Naive thymus-derived CD4-positive, alpha-beta T cell (primary cell): ENCODE measurements at places on chromosomes 16 and 17. TPM values are rescaled to one million over a fixed set of nuclear protein-coding genes. Genes with fewer than 3 reads are reported as not detected.
A peak's percentile ranks its signal among the peaks of the same experiment; 100 is the strongest.

DNA sequence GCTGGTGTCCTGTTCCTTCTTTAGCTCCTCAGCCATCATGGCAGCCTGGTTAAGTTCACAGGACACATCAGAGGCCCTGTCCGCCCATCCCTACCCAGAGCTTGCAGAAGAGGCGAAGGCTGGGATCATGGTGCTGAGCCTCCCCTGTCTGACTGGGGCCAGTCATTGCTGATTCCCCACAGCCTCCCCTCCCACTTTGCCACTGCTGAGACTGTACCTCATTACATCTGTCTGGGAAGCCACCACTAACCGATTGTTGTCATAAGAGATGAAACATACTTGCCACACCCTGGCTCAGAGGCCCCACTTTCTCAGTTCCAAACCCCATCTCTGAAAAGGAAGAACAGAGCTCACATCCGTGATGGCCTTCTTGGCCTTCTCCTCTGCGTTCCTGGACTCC is 66.2 kb downstream of the MYH13 start:
- DNase-seq, result no peak
- H3K27ac ChIP-seq, result no peak overlapping the region
- no peaks in the 10 kb centered on the region for H3K4me1 ChIP-seq

GRCh38 chr16:85600530-85601271 is 12.4 kb upstream of the GSE1 start:
- H3K27ac ChIP-seq, result no peak overlapping the region
- no peak for DNase-seq
- no peaks in the 10 kb centered on the region for H3K27me3 ChIP-seq
- no peaks in the 10 kb centered on the region for H3K4me1 ChIP-seq
- no peak overlapping the region for H3K4me3 ChIP-seq

- peak overlapping the region; percentile 34 for H3K27ac ChIP-seq
- H3K36me3 ChIP-seq, result peaks cover 15% of the 10 kb centered on the region
- peaks cover 42% of the 10 kb centered on the region for H3K4me1 ChIP-seq
- no peak overlapping the region for H3K4me3 ChIP-seq
- H3K27me3 ChIP-seq, result no peaks in the 10 kb centered on the region
- no peak for DNase-seq
Measured at GRCh38 chr17:49755663-49756283, 8.2 kb downstream of the FAM117A start.

GRCh38 chr16:1414532-1415260 is at the start of gene UNKL:
Gene UNKL, minus strand, starts transcription at chr16:1414704. Its CDS starts 13 bp downstream, at chr16:1414691.
- DNase-seq, result peak; percentile 84
- H3K27me3 ChIP-seq, result no peaks in the 10 kb centered on the region
- H3K27ac ChIP-seq, result peak within 1 kb of the TSS; percentile 89
- H3K36me3 ChIP-seq, result peaks cover 6% of the 10 kb centered on the region

DNA sequence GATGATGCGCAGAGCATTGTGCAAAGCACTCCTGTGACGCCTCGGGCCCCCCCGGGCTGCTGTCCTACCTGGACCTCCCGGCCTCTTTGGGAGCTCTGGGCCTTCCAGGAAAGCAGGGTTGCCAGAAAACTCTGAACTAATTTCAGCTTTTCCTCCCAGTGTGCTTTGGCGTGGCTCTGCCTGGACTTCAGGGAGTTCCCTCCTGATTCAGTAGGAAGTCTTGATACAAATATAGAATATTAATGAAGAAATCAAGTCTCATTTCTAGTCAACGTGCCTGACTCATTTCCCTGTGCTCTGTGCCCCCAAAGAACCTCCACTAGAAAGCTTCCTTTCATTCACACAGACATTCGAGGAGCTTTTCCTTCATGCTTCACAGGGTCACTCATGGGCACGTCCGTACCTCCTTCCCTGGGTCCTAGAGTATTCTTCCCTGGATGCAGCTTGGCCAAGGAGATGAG is 84.0 kb upstream of the NOL11 start:
- H3K4me1 ChIP-seq, result no peaks in the 10 kb centered on the region
- no peak for DNase-seq
- peaks cover 4% of the 10 kb centered on the region for H3K36me3 ChIP-seq
- no peak overlapping the region for H3K27ac ChIP-seq
- no peak overlapping the region for H3K4me3 ChIP-seq

DNA sequence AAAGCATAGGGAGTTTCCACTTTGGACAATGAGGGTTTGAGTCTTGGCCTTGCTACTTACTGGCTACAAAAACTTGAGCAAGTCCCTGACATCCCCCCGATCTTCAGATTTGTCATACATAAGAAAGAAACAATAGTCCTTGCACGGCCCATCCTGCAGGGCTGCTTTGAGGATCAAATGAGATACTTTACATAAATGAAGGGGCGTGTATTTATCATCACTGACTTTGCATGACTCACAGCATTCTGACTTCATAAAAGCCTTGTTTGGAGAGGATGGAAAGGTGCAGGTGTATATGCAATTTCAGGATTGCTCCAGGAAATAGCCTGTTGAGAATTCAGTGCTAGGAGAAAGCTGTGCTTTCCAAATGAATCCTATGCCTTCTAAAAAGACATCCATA is 465.0 kb upstream of the MAF start:
- no peaks in the 10 kb centered on the region for H3K4me1 ChIP-seq
- H3K36me3 ChIP-seq, result no peaks in the 10 kb centered on the region
- H3K27me3 ChIP-seq, result no peaks in the 10 kb centered on the region
- no peak overlapping the region for H3K27ac ChIP-seq
- no peak overlapping the region for H3K4me3 ChIP-seq
- no peak for DNase-seq

DNA sequence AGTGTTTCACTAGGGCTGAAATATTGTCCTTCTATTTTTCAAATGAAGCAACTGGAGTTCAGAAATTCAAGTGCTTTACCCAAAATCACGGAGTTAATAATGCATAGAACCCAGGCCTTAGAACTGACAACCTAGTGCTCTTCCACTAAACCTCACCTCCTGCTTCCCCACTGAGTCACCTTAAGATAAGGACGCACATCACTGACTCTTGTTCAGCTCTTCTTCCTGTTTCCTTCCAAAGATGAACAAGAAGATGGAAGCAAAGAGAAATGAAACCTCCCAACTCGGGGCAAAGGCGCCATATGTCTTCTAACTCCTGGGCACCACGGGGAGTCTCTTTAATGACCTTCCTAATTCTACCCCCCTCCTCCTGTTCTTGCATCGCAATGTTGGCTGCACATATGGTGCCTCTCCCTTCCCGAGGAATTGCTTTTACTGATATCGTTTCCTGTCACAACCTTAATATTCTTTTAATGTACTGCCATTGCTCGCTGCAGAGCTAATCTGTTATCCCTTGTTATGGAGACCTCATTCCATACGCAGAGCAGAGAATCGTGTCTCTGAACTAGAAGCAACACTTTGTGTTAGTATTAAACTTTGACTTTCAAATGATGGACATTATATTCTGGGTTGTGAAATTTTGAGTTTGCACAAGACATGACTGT is 591.4 kb downstream of the TMEM114 start:
- DNase-seq, result no peak
- H3K27ac ChIP-seq, result no peak overlapping the region
- H3K4me1 ChIP-seq, result no peaks in the 10 kb centered on the region
- no peak overlapping the region for H3K4me3 ChIP-seq

DNA sequence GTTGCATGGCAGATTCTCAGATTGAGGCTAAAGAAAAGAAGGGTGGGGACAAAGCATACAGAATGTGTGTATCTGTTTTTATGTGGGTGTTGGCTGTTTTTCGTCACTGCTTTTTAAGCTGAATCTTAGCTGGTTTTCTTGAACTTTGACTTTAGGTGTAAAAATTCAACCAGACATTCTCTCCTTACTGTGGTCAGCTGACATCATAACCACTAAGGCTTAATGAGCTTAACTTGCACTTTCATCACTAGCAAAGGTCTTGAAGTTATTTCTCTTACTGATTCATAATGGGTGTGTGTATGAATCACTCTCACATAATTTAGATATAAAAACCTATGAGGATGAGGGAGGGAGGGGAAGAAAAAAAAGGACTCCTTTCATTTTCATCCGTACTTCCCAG is 4.0 kb upstream of the CDC6 start:
- no peak overlapping the region for H3K4me3 ChIP-seq
- H3K27me3 ChIP-seq, result no peaks in the 10 kb centered on the region
- peaks cover 3% of the 10 kb centered on the region for H3K4me1 ChIP-seq
- DNase-seq, result no peak

GRCh38 chr17:64164596-64165285 is 34.8 kb upstream of the ERN1 start:
- no peaks in the 10 kb centered on the region for H3K27me3 ChIP-seq
- no peaks in the 10 kb centered on the region for H3K36me3 ChIP-seq
- H3K4me3 ChIP-seq, result no peak overlapping the region
- DNase-seq, result no peak

- no peak for DNase-seq
- no peaks in the 10 kb centered on the region for H3K27me3 ChIP-seq
- H3K27ac ChIP-seq, result no peak overlapping the region
- no peaks in the 10 kb centered on the region for H3K36me3 ChIP-seq
- no peaks in the 10 kb centered on the region for H3K4me1 ChIP-seq
Measured at GRCh38 chr16:51225878-51226277, 74.8 kb upstream of the SALL1 start.

DNA sequence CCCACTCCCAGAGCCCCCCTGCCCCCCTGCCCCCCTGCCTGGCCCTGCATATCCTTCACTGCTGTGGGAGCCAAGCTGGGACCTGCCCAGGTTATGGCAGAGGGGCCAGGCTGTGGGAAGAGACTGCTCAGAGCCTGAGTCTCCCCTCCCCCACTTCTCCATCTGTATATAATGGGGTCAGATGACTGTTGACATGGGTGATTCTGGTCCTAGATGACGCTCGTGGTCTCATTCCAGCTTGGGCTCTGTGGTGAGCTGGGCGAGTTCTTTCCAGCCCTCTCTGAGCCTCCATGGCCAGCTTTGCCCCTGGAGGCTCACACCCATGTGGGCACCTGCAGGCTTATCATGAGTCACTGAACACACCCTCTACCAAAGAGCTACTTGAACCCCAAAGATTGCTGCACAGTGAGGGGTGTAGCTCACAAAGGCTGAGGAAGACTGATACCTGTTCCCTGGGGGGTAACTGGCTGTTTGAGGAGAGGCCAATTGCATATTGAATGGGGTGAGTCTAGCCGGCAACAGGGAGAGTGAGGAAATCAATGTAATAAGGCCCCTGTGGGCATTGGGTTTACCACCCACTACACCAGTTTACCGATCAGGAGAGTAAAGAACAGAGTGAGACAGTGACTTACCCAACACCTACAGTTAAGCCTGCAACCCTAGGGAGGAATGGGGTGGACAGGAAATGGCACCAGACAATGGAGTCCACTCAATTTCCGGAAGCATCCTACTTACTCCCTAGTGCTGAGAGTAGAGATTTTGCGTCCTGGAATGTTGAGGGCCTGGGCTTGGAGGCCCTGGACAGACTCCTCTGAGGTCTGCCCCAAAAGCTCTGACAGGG is 4.2 kb upstream of the SREBF1 start:
- no peaks in the 10 kb centered on the region for H3K27me3 ChIP-seq
- DNase-seq, result no peak
- H3K4me1 ChIP-seq, result peaks cover 8% of the 10 kb centered on the region
- H3K4me3 ChIP-seq, result no peak overlapping the region
- no peaks in the 10 kb centered on the region for H3K36me3 ChIP-seq

DNA sequence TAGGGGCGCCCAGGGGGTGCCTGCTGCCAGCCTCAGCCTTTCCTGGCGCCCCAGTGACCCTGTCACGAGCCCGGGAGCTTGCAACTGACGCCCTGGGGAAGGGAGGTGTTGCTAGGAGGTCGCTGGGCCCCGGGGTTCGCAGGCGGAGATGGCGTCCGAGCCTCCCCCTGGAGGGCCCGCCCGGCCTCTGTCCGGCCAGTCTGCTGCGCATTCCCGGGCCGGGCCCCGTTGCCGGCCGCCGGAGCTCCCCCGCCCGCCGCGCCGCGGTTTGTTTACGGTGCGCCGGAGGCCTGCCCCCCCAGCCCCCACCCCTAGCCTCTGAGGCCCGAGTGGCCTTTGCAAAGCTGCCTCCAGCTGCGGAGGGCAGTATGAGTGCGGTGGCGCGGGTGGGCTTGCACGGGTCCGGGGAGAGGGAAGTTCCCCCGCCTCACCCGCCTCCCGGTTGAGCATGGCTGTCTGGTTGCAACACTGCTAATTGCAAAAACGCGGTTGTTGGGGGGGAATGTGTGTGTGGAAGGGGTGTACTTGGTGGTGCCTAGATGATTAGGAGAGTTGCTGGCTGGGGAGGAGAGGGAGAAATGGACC is 514 bp downstream of the THRA start:
- H3K27ac ChIP-seq, result peak overlapping the region; percentile 84
- H3K4me3 ChIP-seq, result peak overlapping the region; percentile 81
- peak; percentile 38 for DNase-seq
- peaks cover 41% of the 10 kb centered on the region for H3K4me1 ChIP-seq
- peaks cover 3% of the 10 kb centered on the region for H3K36me3 ChIP-seq
- no peaks in the 10 kb centered on the region for H3K27me3 ChIP-seq

DNA sequence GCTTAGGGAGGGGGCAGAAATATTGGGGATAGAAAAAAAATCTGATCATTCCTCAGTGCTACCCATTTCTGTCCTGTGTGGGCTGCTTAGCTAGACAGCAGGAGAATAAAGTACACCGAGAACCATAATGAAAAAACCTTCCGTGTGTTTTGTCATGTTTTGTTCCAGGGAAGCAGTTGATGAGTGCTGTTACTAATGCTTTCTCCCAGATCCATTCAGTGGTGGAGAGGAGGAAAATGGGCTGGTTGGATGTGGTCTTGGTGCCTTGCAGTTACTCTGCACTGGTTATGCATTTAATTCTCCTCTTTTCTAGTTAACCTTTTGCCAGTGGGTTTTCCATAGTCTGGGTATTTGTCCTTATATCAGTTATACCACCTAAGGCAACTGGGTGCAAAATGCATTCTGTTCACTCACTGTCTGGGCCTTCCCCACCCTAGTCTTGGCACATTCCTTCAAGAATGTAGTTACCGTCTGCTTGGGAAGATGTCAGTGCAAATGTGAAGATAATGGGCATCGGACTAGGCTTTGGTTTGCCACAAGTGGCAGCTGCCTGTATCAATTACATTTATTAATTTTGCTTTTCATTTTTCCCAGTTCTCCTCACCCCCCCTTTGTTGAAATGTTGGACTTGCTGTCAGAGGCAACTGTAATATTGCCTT is 9.3 kb upstream of the TBKBP1 start:
- H3K27me3 ChIP-seq, result no peaks in the 10 kb centered on the region
- no peak for DNase-seq
- no peak overlapping the region for H3K27ac ChIP-seq
- H3K36me3 ChIP-seq, result peaks cover 51% of the 10 kb centered on the region
- H3K4me3 ChIP-seq, result no peak overlapping the region

DNA sequence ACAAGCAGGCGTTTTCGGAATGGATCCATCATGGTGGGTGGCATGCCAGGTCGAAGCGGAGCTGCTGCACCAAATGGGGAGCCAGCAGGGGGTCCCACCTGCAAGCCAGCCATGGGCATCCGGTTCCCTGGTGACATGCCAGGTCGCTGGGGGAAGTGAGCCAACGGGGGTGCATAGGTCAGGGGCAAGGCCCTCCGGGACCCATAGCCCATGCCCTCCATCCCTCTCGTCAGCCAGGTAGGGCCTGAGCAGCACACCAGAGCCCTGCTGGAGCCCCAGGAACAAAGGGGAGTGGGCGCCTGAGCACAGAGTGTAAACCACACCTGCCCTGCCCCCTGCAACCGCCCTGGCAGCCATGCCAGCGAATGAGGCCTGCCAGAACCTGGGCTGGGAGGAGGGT is 5.0 kb downstream of the SMARCD2 start:
- no peaks in the 10 kb centered on the region for H3K27me3 ChIP-seq
- H3K4me1 ChIP-seq, result peaks cover 34% of the 10 kb centered on the region
- no peak for DNase-seq
- peaks cover 3% of the 10 kb centered on the region for H3K36me3 ChIP-seq
- H3K4me3 ChIP-seq, result no peak overlapping the region

- H3K4me1 ChIP-seq, result no peaks in the 10 kb centered on the region
- no peak overlapping the region for H3K4me3 ChIP-seq
- no peaks in the 10 kb centered on the region for H3K36me3 ChIP-seq
- no peak overlapping the region for H3K27ac ChIP-seq
- no peaks in the 10 kb centered on the region for H3K27me3 ChIP-seq
Measured at GRCh38 chr16:85206472-85207356, 94.4 kb upstream of the CIBAR2 start.

EPN3 gene
- not detected for total RNA-seq

IGF2BP1 gene
- total RNA-seq, result not detected

C17orf107 gene
- total RNA-seq, result 29.7 TPM

ZFPM1 gene
- 13.5 TPM for total RNA-seq

PPY gene
- not detected for total RNA-seq
